GM20000 (cell line): ENCODE measurements at places on chromosomes 5 and 9.

DNA sequence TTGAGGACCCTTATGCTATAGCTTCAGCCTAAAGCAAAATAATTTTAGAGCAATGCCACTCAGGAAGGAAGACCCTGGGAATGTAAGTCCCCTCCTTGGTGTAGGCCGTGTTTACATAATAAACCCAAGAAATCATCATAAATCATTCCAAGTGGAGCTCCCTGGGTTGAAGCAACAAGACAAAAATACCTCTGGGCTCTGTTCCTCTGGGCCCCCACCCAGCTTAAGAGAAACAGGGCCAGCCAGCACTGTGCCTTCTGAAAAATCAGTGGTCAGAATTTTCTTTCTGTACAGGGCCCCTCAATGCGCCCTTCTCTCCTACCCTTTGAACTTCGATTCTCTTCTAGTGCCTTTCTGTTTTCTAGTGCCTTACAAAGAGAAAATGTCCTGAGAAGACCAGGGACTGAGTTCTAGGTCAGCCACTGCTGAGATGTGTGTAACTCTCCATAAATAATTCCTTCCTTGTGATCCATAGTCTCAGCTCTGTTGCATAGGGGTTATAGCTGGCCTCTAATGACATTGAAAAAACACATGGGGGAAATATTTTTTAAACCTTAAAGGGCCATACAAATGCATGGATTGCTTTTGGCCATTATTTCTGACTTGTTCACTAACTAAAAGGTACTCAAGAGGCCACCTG lies 101.0 kb downstream of the ADRB2 start:
- no peak for DNase-seq

GRCh38 chr5:68319706-68320412 lies 104.3 kb downstream of the PIK3R1 start:
- no peak for DNase-seq

DNA sequence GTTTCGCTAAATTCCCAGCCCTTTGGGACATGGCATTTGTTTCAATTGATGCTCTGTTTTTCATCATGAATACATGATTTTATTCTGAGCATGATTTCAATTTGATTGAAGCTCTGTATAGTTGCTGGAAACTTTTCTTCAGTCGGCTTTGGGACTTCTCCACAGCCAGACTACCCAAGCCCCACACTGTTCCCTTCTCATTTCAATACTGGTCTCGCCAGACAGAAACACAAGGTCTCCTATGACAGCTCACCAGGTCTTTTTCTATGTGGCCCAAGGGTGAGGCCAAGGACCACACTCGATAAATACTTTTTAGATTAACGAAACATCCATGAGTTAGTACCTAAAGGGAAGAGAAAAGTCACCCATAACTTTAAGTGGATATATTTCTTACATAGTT lies 132.2 kb downstream of the ARL15 start:
- DNase-seq = peak; percentile 9

DNA sequence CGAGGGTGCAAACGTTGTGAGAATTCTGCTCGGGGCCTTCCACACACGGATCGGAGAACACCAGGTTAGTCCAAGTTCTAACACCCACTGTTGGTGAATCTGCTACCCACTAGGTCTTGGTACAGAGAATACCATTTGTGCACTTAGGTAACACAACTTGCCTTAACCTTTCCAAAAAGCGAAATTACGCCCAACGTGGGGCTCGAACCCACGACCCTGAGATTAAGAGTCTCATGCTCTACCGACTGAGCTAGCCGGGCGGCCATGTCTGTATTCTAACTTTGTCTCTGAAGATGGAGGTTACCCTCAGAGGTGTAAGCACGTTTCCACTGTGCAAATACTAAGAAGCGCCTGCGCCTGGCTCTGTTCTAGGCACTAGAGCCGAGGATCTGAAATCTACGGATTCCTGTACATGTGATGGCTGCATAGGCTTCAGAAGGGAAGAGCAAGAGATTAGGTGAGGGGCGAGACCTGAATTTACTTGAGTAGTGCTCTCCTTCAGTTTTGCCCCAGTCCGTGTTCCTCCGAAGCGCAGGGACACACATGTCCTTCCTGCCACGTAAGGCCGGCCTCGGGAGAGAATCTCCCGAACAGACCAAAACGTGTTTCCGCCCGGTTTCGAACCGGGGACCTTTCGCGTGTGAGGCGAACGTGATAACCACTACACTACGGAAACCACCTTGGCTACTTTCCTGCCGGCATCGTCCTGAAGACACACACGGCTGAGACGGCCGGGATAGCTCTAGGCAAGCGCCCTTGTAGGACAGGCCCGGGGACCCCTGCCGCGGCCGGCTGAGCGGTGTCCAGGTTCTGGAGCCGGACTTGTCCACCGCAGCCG lies 1.1 kb upstream of the TRIM41 start:
- peak; percentile 68 for DNase-seq

DNA sequence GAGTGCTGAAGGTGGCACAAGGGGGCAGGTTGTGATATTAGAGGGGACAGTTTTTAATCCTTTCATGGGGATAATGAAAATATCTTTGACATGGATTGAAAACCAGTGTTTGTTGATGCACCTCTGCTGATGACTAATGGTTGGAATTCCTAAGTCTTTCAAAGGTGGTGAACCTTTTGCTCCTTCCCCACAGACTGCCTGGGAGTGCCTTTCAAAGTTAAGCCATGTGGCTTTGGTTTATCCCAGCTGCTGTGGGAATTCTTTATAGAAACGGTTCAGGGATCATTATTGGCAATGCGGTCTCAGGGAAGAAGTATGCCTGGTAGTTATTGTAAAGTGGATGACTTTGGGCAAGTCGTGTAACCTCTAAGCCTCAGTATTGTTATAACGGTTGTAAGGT lies 45.7 kb downstream of the PIP5K1B start:
- DNase-seq = no peak

GRCh38 chr9:25481372-25481771 lies 196.9 kb downstream of the TUSC1 start:
- DNase-seq = no peak

GRCh38 chr5:65305913-65306312 lies 175.8 kb downstream of the ADAMTS6 start:
- DNase-seq = no peak

- no peak for DNase-seq
Measured at GRCh38 chr5:133340822-133341221, 271.5 kb downstream of the FSTL4 start.

- peak; percentile 39 for DNase-seq
Measured at GRCh38 chr5:127909066-127909465, 174.5 kb upstream of the SLC12A2 start.

DNA sequence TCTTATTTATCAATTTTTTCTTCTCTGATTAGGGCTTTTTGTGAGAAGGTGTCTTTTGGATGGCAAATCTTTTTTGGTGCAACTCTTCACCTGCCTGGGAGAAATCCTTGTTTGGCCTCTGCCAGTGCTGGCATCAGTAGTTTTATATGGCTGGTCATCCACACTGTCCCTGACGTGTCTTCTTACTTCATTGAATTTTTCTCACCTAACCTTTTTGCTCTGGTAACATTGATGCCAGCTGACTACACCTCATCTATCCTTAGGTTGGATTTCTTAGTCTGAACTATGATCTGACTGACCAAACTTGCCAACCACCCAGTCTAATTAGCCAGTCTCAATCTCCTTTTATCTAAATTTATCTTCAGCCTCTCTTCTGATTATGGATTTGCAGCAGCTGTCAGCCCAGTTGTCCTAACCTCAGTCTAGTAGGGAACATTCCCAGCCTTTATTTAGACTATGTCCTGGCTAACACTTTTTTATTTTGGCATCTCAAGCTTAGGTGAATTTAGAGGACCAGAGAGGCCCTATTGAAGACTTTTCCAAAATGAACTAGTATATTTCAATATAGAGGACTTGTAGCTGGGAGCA lies 10.6 kb upstream of the TMEM38B start:
- no peak for DNase-seq

GRCh38 chr5:151196556-151197290 lies 27.2 kb downstream of the CCDC69 start:
- peak; percentile 35 for DNase-seq
